Stimulated activated CD8-positive, alpha-beta memory T cell treated with anti-CD3 and anti-CD28 coated beads, Interleukin-15, amount 100 ng/mL, for 24 hours (primary cell): ENCODE measurements at places on chromosomes 12 and 14.

DNA sequence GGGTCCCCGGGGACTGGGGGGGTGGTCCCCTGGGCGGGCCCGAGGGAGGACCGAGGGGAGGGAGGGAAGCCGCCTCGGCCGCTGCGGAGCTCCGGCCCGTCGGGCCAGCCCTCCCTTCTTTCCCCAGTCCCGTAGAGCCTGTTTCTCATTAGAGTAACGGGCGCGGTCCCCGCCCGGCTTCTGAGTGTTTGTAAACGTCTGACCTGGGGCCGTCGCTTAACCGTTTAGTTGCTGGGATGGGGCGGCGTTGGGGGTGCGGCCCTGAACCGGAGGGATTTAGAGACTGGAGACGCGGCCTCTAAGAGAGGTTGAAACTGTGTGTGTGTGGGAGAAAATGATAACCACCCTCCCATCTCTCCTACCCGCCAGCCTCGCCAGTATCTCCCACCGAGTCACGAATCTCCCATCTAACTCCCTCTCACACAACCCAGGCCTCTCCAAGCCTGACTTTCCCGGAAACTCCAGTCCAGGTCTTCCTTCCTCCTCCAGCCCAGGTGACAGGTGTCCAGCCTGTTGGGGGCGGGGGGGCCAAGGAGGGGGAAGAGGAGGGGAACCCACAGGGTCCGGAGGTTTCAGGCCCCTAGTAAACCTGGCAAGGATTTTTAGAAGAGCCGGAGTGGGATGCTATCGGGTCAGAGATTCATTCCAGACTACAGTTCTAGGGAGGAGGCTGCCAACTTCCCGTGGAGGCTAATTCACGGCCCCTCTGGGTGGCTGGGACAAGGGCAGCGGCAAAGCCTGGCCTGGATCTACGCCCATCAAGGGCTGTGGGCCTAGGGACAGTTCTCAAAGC is 1.1 kb upstream of the NFATC4 start:
- DNase-seq: no peak

DNA sequence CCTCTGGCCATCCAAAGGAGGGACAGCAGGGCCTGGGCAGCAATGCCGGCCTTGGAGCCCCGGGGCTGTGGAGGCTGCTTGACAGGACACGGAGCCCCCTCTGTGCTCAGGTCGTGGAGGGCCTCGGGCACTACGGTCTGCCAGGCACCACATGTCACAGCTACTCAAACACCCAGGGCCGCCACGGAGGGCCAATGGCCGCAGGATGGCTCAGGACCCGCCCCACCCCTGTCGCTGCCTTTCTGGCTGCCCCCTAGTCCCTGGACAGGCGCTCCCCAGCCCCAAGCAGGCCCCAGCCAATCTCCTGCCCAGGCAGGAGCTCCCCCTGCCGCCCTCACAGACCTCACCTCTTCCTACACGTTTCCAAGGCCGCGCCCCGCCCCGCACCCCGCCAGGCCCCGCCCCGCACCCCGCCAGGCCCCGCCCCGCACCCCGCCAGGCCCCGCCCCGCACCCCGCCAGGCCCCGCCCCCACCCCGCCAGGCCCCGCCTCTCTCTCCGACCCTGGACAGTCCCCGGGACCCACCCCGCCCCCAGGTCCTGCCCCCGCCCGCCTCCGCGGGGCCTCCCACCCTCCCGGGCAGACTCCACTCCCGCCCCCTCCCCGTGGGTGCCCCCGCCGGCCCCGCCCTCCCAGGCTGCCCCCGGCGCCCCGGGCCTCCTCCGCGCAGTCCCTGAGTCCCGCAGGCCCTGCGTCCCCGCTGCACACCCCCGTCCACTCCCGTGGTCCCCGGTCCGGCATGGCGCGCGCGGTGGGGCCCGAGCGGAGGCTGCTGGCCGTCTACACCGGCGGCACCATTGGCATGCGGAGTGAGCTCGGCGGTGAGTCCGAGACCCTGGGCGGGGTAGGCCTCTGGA is at the start of gene ASPG:
TSS of gene ASPG (plus strand) at position 669 of the 857 bp plus-strand sequence. CDS start at position 740, 71 bp downstream.
- no peak for DNase-seq

- no peak for DNase-seq
These were observed 31.3 kb upstream of the SMUG1 start for GRCh38 chr12:54220092-54220557.

DNA sequence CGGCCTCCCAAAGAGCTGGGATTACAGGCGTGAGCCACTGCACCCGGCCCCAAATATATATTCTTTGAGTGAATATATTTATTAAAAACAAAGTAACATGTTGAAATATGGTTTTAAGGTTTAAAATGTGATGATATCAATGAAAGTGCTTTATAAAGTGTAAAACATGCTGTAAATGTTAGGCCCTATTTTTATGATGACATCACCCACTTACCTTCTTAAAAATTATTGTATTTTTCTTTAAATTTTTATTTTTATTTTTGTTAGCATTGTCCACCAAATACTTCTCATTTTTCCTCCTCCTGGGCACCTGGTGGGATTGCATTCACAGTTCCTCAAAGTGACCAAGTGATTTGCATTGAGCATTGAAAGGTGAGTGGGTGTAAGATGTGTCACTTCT is 152.6 kb upstream of the TBX3 start:
- no peak for DNase-seq

DNA sequence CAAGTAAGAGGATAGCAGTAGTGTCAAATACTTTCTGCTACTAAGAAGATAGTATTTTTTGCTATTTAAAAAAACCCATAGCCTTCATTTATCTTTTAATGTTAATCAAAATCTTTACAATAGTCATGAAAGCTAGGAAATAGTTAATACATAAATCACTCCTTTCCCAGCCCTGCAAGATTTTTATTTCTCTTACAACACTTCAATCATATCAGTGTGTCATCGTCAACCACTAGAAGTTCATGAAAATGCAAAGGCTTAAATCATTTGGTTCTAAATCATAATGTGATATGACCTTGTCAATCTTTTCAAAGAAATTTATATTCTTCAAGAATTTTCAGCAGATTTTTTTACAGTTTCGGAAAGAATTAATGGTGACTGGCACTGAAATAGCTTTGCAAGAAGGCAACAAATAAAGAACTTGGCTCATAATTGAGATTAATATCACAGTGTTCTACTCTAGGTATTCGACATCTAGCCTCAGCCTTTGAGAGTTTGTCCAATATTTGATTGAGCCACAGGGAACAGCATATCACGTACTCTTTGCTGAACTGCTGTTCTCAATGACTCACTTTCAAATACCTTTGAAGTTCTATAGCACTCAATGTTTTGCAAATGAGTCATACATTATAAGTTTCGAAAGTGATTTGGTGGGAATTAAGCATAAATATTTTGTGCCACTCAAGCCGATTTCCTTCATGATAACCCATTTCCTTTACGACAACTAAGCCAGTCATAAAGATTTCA is 384.0 kb upstream of the FOXG1 start:
- no peak for DNase-seq

GRCh38 chr12:80129895-80130530 is 30.7 kb downstream of the OTOGL start:
- DNase-seq: no peak

GRCh38 chr12:119772431-119772830 is 104.5 kb downstream of the PRKAB1 start:
- no peak for DNase-seq

- DNase-seq: no peak
These were observed 13.2 kb upstream of the TDG start for GRCh38 chr12:103952497-103952896.

DNA sequence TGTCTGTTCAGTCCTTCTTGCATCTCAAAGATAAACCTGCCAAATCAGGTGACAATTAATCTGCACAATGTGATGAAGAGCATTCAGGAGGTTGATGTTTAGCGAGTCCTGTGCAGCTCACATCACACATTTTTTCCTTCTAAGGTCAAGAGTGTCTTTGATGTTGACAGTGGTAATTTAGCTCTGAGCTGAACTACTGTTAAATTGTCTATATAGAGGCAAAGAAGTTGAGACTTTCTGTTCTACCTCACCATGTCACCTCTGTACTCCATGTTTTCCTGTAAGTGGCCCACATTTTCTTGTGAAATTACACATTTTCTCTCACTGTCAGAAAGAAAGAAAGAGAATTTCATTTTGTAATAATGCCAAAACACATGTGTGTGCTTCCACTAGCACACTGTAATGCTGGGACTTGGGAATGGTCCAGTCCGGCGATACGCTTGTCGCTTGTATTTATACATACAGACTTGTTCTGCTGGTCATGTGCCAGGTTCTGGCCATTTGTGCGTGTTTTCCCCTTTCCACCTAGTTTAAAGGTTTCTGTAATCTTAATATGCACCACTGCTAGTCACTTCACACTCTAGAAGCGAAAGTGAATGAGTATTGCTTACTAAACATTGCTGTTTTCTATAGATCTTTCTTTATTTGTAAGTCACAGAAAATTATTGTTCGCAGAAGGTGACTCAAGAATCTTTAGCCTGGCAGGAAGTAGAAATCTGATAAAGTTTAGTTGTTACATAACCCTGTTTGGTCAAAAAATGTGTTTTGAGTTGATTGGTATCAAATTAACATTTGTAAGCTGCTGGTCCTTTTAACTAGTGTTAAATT is 328.9 kb downstream of the TMTC2 start:
- DNase-seq: no peak

- no peak for DNase-seq
These were observed 1.5 kb upstream of the KRT5 start for GRCh38 chr12:52521568-52522266.

DNA sequence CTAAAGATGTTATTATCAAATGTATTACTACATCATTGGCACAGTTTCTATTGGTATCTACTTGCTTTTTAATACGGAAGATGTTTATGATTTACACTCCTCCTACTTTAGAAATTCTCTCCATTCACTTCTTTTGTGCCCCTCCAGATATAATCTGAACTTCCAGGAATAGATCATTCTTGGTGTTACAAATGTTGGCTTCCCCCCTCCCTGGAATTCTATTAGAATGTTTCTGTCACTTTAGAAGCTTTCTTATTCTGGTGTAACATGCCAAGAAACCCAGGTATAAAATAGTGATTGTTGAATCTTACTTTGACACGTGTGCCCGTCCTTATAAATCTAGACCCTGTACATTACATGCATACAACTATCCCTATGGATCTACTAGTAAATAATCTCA is 1.2 kb upstream of the WDR20 start:
- no peak for DNase-seq

- no peak for DNase-seq
These were observed 63.9 kb upstream of the DUSP6 start for GRCh38 chr12:89416049-89416792.

DNA sequence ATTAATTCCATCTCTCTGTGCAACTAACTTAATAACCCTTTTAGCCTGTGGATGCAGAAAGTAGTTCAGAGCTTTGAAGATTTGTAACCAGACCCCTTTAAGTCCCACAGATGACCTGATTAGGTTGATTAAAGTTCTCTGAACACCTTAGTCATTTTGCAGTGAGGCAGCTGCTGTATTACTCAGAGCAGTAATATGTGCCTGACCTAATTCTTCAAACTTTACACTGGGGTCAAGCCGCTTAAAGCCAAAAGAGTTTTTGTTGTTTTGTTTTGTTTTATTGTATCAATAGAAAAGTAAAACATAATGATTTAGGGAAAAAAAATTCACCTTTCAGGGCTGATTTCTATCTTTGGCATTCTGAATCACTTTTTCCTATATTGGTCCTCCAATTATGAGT is 78.6 kb upstream of the PLEKHG7 start:
- no peak for DNase-seq

DNA sequence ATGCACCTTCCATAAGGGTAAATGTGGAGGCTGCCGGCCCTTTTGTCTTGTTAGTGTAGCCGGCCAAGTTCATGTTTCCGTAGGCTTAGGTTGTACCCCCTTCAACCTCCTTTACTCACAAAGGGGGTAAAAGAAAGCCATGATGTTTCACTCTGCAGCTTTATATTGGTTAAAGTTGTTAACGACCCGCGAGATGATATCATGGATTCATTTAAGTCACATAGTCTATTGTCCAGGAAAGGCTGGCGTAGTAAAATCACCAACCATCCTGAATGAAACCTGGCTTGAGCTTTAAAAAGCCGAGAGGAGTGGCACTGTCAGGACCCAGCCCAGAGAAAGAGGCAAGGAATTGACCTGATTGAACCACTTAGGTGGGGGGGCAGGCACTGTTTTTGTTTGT is 1.3 kb downstream of the UNG start:
- no peak for DNase-seq

DNA sequence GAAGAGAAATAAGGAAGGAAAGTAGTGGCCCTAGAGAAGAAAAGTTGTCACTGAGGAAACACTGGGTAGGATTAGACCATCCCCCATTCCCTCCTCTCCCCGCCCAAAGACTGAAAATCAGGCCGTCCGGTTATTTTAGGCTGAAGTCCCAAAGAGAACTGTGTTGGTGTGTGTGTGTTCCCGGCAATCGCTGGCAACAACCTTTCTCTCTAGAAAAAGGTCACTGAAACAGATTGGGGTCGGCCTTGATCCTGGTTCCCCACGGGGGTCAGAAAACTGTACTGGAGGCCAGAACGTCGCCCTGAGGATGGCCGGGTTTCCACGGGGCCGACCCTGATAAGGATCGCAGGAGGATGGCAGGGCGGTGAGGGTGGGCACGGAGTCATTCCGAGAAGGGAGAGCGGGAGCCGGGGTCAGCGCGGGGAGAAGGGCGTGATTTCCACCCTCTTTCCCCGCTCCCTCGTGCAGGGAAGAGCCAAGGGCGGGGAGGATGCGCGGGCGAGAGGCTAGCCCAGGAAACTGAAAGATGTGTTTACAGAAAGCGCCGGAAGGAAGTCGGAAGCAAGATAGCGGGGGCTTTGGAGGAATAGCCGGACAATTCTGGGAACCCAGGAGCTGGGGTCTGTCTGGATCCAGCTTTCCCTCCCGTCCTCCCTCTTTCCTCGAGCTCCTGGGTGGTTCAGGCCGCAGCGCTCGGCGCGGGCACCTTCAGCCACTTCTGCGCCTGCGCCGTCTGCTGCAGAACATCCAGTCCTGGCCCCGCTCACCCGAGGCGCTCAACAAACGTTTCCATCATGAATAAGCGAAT is 25.3 kb upstream of the SPTLC2 start:
- peak; percentile 39 for DNase-seq

DNA sequence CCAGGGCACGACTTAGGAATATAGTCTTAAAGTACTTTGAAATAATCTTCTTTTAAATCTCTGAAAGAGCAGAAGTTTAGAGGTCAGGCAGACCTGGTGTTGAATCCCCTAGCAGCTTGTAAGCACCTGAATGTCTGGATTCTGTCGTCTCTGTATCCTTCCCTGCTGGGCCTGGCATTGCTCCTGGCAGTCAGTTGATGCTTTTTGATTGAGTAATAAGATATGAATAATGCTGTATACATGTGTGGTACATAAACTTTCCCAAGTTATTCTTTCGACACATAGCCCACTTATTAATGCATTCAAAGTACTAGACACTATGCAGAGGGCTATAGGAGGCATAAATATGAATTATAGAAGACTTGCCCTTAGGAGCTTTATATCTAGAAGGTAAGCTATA is 31.4 kb downstream of the EVL start:
- no peak for DNase-seq
